ENCODE measurements at places on chromosomes 13 and 19.
A peak's percentile ranks its signal among the peaks of the same experiment; 100 is the strongest.

GRCh38 chr13:74230984-74231501 lies 96.8 kb upstream of the KLF12 start:
- no peak for DNase-seq

DNA sequence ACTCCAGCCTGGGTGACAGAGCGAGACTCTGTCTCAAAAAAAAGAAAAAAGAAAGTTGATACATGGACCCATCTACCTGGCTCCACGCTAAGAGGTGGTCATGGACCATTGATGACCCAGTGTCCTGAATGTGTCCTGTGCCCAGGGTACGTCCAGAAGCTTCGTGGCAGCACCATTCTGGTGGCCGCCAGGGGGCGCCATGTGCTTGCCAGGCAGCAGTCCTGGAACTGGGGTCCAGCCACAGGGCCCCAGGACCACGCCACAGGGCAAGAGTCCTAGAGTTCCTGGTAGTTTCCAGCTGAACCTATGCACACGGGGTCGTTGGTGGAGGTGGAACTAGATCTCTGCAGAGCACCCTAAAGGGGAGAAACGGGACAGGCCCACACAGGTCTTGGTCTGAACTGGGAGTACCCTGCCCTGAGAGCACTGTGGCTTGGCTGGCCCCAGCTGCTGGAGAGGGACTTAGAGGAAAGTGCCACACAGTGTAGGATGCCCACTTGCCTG lies 19.9 kb upstream of the FBXO27 start:
- peak; percentile 33 for DNase-seq

DNA sequence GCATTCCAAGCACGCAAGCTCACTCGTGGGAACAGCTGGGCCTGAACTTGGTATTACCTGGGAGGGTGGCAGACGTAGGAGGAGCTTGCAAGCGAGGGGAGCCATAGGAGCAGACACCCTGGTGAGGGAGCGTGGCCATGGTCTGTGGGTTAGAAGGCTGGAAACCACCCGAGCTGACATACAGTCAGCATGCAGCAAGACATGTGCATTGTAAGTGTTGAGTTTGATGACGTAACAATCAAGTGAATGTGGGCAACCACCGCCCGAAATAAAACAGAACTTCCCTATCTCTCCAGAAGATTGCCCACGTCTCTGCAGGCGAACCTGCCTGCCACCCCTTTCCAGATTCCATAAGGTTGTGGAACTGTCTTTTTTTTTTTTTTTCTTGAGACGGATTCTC lies 26.8 kb downstream of the UBXN6 start:
- no peak for DNase-seq

DNA sequence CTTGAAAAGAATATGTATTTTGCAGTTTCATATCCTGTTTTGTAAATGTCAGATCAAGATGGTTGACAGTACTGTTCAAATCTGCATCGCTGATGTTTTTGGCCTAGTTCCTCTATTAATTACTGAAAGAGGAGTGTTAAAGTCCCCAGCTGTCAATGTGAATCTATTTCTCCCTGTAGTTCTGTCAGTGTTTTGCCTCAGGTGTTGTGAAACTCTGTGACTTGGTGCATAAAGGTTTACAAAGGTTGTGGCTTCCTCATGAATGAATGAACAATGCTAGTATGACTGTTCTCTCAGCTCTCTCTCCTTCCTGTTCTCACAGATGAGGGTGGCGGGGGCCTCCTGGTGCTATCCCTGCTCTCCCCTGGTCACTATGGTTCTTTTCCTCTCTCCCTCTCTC lies 142.4 kb downstream of the MYCBP2 start:
- DNase-seq, result no peak

- no peak for DNase-seq
Observed at GRCh38 chr19:50490991-50491472, 14.4 kb upstream of the GARIN5A start.

GRCh38 chr19:18480006-18480691 lies 41.7 kb downstream of the ELL start:
- no peak for DNase-seq

DNA sequence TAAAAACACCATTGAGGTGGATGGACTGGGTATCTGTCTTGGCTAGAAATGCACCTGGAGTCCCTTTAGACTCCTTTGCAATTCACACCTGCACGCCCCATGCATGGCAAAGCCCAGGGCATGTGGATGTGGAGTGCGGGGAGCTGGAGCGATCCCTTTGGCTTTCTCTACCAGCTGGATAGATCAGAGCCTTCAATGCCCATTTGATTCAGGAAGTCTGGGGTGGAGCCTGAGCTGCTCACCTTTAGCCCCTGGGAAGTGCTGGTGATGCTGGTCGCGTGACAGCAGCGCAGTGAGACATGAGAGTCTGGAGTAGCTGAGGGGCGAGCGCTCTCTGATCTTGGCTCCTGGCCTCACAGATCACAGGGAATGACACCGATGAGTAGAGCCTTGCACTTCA lies 4.8 kb upstream of the ZNF536 start:
- DNase-seq, result no peak

GRCh38 chr19:46748325-46749109 lies 2.3 kb upstream of the STRN4 start:
- no peak for DNase-seq
